ENCODE measurements at places on chromosomes 6 and 20.

GRCh38 chr20:35006009-35006408 lies 50.3 kb downstream of the MYH7B start:
- DNase-seq = peak; percentile 53

DNA sequence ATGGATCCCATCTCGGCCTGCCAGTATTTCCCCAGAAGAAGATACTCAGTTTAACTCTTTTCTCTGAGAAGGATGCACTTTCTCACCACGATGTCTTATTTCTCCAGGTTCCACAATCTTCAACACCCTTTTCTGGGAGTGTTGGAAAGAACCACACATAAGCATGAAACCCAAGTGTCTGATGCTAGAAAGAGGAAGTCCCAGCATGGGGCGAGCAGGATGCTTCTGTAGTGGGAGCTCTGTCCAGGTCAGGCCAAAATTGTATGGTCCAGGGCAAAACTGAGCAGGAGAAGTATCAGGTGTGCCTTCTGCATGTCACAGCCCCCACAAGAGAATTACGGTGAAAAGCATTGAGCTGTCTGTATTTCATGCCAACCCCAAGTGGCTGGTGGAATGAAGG lies 11.0 kb downstream of the TREM1 start:
- no peak for DNase-seq

- no peak for DNase-seq
Observed at GRCh38 chr6:129022011-129022553, 139.1 kb downstream of the LAMA2 start.

DNA sequence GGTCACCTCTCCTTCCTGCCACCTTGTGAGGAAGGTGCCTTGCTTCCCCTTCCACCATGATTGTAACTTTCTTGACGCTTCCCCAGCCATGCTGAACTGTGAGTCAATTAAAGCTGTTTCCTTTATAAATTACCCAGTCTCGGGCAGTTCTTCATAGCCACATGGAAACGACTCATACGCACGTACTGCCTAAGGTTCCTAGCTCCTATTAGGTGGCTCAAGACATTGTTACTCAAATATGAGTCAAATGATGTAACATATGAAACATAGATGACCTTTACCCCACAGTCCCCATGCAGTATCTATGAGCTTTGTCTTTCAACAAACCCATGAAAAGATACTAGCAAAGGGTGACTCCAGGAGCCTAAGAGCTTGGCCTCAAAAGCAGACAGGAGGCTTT lies 98.3 kb downstream of the SIM1 start:
- DNase-seq = no peak

DNA sequence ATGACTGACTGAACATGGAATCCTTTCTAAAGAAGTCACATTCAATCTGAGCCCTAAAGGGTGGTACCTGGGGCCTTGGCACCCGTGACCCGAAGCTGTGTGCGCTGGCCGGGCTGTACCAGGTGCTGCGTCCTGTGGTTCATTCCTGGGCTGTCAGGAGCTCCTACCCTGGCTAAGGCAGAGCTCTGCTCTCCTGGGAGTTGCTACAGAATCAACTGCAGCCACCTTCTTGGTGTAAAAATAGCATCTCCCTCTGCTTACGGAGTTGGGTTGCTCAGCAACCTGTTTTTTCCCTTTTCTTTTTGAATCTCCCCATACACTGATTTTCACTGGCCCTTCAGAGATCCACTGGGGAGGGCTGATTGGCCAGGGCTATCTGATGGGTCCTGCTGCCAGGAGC lies 236.6 kb upstream of the PDE10A start:
- DNase-seq = no peak

DNA sequence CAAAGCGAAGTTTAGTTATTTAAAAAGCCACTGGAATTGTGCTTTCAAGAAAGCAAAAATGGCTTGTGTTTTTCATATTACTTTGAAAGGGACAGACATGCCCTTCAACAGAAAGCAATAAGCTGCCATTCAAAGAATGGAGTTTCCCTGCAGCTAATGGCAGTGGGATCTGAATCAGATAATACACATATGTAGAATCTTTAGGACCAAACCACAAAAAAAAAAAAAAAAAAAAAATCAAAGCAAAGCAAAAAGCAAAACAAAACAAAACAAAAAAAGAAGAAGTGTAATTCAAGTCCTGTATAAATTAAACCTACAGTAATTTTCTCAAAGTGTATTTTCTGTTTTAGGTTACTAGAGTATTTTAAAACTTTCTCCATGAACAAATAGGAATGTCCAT lies 63.6 kb upstream of the ZNF217 start:
- no peak for DNase-seq

GRCh38 chr6:52330470-52330869 lies 31.5 kb upstream of the PAQR8 start:
- no peak for DNase-seq

DNA sequence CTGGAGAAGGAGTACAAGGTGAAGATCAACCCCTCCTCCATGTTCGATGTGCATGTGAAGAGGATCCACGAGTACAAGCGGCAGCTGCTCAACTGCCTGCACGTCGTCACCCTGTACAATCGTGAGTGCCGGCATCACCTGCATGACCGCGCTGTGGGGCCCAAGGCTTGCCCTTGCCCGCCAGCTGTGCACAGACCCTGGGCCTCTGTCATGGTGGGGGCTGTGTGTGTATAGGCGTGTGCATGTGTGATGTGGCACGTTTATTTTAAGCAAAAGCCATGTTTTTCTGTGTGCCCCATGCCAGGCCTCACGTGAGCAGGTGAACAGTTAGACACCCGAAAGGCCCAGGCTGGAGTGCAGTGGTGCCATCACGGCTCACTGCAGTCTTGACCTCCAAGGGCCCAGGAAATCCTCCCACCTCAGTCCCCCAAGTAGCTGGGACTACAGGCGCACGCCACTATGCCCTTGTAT lies 36.3 kb downstream of the PYGB start:
- peak; percentile 56 for DNase-seq

GRCh38 chr6:161368514-161368913 lies 94.7 kb upstream of the AGPAT4 start:
- DNase-seq = no peak

DNA sequence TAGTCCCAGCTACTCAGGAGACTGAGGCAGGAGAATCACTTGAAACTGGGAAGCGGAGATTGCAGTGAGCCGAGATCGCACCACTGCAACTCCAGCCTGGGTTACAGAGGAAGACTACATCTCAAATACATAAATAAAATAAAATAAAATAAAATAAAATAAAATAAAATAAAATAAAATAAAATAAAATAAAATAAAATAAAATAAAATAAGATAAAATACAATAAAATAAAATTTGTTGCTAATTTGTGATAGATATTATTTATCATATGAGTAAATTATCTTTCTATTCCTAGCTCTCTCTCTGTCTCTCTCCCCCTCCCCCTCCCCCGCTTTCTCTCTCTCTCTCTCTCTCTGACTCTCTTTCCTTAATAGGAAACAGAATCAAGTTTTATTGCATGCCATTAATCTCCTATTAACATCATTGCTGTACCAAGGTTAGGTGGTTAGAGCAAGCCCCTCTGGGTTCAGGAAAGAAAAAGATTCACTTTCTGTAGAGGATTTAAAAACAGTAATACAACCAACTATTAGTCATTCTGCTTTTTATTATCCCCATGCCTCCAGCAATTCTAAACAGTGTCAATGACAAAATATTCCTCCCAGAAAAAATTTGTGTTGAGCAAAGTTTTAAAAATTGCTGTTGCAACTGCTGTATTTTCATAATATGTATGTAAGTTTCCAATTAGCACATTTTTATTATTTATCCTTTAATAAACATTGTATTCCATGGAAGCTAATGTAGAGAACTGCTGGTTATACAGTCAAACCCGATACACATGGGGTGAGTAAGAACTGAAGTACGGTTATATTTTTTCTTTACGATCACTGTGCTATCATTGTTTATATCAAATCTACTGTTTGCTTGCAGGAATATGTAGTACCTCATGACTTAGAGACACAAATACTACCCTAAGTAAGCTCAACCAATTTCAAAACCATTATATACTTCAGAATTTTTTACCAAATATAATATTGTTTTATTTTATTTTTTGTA lies 22.1 kb downstream of the BMP5 start:
- DNase-seq = no peak

DNA sequence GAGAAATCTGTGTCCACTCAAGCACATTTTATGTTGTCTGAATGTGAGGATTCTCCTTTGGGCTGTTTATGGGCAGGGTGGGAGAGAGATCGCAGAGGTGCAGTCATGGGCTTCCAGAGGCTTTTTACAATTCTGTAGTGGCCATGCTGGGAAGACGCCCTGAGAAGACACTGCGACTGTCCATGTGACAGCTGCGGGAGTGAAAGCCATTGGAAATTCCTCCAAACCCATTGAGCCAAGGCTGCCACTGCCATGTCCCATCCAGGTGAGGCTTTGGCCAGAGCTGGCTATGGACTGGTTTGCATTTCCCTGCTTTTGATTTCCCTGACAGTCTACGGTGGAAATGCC lies 216.9 kb upstream of the ECI2 start:
- no peak for DNase-seq

- no peak for DNase-seq
Observed at GRCh38 chr6:105952326-105952725, 133.8 kb upstream of the PRDM1 start.

DNA sequence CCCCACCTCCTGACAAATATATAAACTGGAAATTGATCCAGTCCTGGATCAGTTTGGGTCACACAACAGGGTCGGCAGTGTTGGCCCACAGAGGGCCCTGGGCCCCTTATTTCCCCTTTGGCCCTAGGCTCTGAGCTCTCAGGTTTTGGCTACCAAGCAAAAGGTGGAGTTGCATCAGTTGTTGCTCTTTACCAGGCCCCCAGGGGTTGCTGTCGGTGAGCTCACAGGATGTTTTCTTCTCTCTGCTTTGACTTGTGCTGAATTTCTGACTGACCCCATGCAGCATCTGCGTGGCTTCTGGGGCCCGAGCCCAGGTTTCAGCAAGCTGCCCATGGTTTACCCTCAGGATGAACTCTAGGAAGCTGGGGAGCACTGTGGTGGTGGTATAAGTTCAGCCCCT lies 44.6 kb downstream of the PPARD start:
- DNase-seq = no peak

DNA sequence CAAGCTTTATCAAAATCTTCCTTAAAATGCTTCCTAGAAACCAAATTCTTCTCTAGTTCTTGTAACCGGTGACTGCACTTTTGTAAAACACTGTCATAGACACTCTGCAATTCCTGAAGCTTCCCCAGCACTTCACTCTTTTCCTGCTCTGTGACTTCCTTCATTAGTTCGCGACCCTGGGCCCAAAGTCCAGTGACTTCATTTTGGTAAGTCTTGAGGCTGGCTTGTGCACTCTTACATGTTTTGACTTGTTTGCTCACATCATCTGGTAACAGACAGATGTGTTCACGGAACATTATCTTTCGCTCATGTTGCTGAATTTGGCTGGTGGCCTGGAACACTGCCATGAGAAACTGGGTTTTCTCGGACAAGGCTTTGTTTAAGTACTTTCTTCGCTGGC lies 306.2 kb downstream of the SYNE1 start:
- DNase-seq = no peak

DNA sequence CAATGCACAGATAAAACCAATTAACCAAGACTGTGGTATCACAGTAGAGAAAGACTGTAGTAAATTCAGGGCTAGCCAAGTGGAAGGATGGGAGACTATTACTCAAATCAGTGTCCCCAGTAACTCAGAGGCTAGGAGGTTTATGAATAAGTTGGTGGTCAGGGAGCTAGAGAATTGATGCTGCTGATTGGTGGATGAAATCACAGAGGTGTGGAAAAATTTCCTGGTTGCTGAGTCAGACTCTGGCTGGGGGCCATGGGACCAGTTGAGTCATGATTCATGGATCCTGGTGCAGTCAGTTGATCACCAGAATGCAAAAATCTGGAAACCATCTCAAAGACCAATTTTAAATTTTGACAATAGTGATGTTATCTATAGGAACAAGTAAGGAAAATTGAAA lies 555.9 kb downstream of the C6orf118 start:
- DNase-seq = no peak

- no peak for DNase-seq
Observed at GRCh38 chr6:16494793-16495192, 256.4 kb downstream of the GMPR start.

DNA sequence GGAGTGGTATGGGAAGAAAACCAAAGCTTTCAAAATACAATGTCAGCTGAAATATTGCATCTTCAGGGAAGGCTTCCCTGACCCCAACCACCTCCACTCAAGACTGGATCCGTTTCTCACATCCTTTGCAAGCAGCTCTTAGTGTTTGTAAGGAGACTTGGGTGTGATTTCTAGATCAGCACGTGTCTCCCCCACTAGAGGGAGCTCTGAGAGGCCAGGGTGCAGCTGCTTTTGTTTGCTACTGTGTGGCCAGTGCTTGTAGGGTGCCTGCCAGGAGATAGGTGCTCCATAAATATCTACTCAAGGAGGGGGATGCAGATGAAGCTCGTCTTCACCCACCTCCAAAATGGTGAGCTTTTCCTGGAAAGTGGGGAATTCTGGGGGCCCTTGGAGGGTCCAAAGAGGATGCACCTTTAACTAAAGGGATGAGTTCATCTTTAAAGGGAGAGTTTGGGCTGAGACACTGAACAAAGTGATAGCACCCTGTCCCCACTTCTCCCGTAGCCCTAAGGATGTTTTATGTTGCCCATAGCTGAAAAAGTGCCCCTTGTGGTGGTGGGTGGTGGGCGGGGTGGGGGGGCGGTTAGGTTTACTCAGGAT lies 52.6 kb upstream of the MAFB start:
- no peak for DNase-seq

GRCh38 chr6:35624341-35625070 lies 64.2 kb downstream of the FKBP5 start:
- DNase-seq = no peak

DNA sequence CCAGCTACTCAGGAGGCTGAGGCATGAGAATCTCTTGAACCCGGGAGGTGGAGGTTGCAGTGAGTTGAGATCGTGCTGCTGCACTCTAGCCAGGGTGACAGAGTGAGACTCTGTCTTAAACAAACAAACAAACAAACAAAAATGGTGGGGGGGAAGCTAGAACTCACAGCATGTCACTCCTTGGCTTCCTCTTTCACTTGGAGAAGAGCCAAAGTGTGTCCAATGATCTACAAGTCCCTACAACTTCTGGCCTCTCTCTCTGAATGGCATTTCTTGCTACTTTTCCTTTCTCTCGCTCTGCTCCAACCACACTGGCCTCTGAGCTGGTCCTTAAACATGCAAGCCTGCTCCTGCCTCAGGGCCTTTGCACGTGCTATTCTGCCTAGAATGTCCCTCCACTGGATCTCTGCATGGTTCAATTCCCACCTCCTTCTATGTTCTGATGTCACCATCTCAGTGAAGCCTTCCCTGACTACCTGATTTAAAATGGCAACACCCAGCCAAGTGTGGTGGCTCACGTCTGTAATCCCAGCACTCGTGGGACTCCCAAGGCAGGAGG lies 8.1 kb downstream of the TLDC2 start:
- DNase-seq = no peak

- no peak for DNase-seq
Observed at GRCh38 chr20:63709149-63709527, 1.3 kb downstream of the ZGPAT start.

DNA sequence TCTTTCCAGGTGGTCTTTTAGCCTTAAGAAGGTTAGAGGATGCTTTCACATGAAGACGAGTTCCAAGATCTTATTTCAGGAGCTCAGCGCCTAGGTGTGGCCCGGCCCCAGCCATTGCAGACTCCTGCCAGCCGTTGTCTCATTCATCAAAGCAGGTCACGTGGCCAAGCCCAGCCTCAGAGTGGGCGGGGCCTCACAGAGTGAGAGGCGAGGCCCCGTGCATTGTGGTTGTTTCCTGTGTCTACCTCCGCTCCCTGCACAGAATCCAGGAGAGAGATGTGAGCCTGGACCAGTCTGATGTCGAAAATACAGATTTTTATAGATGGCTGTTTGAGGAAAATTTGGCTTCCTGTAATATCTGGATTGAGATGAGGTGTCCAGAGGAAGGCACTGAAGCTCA lies 49.2 kb upstream of the CST5 start:
- peak; percentile 42 for DNase-seq

All from upper lobe of right lung (tissue), 1 donor.